ENCODE measurements at places on chromosomes 13 and 19.
A peak's percentile ranks its signal among the peaks of the same experiment; 100 is the strongest.

GRCh38 chr19:1854542-1855039 is 6.3 kb upstream of the REXO1 start:
- DNase-seq = no peak

- DNase-seq = no peak
Observed at GRCh38 chr19:15187026-15188007, 13.5 kb downstream of the NOTCH3 start.

DNA sequence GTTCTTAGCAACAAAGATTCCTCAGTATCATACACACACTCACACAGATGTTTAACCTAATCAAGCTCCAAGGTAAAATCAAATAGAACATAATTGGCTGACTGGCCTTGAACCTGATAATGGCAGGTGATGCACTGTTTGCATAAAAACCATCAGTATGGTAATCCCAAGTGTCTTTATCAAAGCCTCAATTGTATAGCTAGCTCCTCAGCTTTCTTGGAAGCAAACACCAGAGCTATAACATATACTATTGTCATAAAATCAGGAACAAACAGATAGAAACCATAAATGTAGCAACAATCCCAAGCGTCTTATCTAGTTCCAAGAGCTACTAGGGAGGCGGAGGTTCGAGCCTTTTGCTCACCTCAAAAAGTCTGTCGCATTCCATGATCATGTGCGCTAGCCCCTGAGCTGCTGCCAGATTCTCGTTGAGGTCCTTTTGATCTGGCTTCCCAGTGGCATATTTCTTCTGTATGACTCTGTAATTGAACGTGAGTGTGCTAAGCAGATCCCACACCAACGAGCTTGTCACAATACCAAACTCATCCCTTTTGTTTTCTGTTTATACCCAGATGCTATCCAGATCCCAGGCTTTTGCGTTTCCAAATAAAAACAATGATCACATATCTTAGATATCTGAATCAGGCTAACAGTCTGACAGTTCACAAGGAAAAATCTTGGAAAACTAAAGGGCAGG is 95.3 kb downstream of the KL start:
- DNase-seq = no peak

DNA sequence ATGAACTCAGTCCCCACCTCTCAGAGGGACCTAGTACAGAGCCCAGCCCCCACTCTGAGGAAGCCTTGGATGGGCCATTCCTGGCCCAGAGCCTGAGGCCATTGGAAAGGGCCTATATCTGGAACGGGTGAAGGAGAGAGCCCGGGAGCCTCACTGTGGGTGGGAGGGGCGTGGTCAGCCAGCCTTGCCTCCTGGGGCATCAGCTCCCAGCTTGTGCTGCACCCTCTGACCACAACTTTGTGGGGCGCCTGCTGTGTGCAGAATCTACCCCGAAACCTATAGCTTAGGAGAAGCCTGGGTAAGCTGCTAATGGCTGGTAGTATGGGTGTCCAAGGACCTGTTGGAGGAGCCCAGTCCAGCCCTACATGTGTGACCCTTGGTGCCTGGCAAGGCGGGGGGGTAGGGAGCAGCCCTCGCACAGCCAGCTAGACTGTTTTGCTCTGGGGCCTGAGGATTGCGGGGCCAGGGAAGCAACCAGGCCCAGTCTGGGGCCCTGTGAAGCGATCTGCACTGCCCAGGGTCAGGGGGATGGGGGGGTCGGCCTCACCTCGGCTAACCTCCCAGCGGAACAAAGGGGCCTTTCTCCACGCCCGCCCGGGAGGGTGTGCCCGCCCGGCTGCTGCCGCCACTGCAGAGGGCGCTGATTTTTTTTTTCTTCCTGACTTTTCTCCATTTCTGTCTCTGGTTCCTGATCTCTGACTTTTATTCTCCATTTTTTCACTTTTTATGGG is 42.3 kb downstream of the LYL1 start:
- no peak for DNase-seq

- DNase-seq = no peak
Observed at GRCh38 chr19:50224986-50225747, 21.7 kb downstream of the MYH14 start.

DNA sequence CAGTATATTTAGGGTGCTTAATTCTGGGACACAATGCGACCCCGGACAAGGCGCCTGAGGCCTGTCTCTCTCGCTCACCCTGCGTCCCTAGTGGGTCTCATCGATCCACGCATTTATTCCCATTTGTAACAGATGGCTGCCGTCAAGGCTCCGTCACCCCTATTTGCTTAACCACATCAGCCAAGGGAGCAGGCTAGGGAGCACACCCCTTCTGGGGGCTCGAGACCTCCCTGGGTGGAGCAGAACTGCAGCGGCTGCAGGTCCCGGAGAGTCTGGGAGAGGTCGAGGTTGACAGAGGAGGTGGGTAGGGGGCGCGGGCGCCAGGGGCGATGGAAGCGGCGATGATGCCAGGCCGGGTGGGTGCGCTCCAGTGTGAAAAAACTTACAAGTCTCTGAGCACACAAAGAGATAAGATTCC is 507 bp downstream of the ALG5 start:
- DNase-seq = peak; percentile 12

- DNase-seq = peak; percentile 53
Observed at GRCh38 chr19:737591-738093, 13.3 kb upstream of the MISP start.

- DNase-seq = no peak
Observed at GRCh38 chr19:34649886-34650543, 26.9 kb downstream of the SCGB2B2 start.

- peak; percentile 82 for DNase-seq
Observed at GRCh38 chr13:106570299-106570852, 2.4 kb upstream of the ARGLU1 start.

DNA sequence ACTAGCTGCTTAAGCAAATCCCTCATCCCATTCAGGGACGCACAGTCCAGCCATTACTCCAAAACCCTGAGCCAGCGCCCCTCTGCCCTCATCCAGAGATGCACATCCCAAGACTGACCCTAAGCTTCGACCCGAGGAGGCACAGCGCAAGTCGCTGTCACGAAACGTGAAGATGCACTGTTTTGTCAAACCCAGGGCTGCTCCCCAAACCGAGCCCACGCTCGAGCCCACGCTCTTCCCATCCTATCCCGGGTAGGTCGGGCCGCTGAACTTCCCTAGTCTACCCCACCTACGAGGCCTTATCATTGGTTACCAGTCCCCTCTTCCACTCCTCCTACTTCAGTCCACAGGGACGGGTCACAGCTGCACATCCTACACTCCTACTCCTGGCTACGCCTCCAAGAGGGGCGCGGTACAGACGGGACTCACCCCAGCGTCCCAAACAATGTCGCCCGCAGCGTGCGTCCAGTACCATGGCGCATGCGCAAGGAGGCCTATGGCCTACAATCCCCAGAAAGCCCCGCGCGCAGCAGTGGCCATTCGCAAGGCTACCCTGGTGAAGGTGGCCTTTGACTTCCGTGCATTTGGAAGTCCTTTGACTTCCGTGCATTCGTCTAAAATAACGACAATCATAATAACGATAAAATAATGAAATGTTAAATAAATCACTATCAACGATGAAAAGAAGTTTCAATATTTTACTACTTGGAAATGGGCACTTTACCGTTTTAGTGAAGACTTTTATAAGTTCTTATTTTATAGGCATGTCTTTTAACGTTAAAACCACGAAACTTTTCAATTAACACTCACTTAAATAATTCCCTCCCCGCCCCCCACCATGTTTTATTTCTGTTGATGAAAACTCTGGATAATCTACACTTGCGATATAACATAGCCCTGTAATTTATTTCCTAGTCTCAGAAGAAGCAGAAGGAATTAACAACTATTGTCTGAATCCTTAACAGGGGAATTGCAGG is at the start of gene ZNF285:
ZNF285 (minus strand) TSS at position 470 of the 977 bp plus-strand sequence. CDS start 4,395 bp downstream, outside the sequence.
- peak; percentile 64 for DNase-seq
